ENCODE measurements at places on chromosomes 1 and 21.

DNA sequence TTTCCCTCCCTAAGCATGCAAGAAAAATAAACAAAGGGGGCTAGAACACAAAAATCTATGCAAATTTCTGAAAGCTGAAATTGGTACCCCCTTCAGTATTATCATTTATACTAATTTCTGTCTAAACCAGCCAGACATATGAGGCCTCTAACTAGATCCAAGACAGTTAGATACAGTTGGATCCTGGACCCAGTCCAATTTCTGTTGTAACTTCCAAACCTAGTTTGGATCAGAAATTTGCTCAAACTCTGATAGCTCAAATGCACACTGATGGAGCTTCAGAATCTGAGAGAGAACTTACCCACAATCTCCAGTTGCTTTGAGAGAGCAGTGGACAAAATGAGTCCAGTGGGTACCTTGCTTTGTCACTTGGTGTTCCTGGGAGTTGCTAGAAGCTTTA lies 11.9 kb downstream of the CEP350 start:
- no peak for DNase-seq

DNA sequence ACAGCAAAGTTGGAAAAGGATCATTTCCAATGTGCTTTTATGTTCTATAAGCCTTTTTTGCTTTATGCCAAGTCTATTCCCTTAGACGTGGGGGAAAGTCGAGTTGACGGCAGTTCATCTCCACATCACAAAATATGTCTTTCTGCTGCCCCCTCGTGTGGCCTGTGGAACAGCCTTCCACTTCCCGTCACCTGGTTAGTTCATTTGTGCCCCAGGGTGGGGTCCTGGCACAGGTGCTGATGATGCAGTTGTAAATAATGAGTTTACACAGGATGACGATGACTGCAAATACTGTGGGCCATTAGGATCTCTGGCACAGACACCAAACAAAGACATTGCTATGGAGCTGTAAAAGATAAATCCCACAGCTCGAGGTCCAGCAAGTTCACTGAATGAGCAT lies 10.0 kb upstream of the OTUD3 start:
- DNase-seq, result no peak

DNA sequence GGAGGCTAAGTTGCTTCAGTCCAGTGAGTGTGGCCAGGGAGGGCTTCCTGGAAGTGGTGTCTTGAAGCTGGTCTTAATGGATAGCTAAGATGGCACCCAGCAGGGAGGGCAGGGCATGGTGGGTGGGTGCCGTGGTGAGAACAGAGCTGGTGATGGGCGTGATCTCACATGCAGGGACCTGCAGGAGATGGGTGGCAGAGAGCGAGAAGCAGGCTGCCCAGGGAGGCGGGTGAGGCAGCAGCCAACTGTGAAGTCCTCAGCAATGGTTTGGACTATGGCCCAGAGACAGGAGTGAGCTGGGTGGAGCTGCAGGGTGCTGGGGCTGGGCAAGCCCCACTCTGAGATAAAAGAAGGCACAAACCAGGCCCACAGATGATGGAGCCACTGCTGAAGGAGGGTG lies 50.7 kb downstream of the UMODL1 start:
- DNase-seq, result no peak

GRCh38 chr1:114111731-114112641 lies 41.7 kb downstream of the SYT6 start:
- DNase-seq, result no peak

GRCh38 chr1:183246436-183246835 lies 60.4 kb downstream of the LAMC2 start:
- no peak for DNase-seq

DNA sequence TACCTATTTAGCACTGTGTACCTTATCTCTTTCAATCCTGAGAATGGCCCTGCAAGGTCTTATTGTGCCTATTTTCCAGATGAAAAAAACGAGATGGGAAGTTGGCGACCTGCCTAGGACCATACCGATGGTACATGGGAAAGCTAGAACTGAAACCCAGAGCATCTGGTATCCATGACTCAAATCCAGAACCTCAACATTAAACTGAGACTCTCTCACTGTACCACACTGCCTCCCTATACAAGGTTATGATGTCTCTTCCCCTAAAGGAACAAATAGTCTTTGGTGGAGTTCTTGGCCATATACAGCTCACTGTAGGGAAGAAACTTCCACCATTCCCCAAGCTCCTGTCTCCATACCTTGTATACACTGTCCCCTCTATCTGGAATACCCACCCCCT lies 110.7 kb downstream of the TNR start:
- DNase-seq, result no peak

DNA sequence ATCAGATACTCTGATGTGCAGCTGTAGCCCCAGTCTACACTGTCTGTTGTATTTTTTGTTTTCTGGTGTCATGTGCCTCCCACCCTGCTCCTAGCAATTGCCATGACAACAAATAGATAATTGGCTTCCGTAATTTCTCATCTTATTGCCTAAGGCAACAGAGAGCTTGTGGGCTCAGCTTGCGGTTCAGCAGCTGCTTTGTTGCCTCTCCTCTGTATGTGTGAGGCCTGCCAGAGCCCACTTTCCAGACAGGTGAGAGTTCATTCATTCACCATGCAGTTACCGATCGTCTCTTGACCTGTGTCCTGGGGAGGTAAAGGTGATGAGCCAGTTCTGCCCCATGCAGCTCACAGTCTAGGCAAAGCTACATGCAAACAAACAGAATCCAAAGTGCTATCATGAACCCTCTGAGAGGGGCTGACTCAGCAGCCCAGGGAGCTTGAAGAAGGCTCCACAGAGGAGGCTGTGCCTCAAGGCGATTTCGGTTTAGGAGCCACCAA lies 11.9 kb downstream of the LGALS8 start:
- DNase-seq, result no peak

DNA sequence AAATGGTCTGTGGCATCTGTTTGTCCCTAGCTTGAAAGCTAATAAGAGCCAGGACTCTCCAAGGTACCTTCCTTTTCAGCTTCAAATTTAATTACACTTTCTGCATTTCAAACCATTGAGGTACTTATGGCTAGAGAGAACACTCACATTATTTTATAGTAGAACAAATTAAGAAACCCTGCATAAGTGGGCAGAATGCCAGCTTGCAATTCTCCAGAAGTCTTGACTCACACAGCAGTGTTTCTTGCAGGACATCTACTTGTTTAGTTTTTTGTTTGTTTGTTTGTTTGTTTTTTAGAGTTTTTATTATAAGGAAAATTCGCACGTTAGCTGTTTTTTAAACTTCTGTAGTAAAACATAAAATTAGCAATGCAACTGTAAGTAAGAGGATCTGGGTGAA lies 397.2 kb downstream of the NEGR1 start:
- no peak for DNase-seq

DNA sequence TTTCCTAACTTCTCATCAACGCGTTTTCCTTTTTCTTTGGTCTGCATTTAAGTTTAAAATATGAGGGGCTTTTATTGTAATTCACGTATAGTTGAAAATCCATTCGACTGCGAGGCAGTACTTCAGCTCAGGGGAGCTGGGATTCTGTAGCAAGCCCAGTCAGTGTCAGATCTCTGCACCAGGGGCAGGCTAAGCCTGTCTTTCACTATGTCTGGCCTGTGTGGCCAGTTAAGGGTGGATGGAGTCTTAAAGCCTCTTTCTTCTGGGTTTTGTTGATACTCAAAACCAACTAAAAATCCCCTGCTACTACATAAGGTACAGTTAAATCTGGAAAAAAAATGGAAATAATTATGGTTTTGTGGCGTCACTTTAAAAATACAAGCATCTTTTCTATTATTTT lies 124.7 kb downstream of the TYW3 start:
- no peak for DNase-seq

DNA sequence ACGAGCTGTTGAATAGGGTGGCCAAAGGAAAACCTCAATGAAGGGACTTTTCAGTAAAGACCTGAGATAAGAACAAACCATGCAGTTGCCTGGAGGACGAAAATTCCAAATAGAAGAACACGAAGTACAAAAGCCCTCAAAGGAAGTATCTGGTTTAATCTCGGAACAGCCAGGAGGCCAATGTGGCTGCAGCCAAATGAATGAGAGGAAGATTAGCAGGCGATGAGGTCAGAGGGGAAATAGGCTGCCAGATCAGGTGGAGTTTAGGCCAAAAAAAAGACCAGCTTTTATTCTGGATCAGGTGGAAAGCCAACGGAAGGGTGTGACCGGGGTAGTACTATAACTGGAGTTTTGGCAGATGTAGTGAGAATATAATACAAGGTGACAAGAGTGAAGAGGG lies 43.7 kb downstream of the SRSF11 start:
- DNase-seq, result no peak

DNA sequence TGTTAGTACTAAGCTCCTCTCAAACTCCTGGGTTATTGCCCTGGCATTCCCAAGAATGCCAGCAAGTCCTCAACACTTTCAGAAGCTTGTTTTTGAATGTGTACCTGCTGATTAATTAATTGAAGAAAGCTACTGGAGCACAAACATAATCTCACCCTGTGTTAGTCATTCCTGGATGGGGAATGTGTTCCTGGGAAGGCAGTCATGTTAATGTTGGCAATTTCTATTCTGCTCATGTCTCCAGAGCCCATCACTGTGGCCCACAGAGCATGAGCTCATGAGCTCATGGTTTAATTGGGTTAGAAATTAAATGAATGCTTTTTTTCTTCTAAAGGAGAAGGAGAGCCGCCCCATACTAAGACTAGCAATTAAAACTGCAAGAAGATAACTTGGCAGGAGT lies 31.9 kb upstream of the KCNA3 start:
- DNase-seq, result no peak

GRCh38 chr1:98205291-98206017 lies 284.6 kb upstream of the DPYD start:
- DNase-seq, result no peak

DNA sequence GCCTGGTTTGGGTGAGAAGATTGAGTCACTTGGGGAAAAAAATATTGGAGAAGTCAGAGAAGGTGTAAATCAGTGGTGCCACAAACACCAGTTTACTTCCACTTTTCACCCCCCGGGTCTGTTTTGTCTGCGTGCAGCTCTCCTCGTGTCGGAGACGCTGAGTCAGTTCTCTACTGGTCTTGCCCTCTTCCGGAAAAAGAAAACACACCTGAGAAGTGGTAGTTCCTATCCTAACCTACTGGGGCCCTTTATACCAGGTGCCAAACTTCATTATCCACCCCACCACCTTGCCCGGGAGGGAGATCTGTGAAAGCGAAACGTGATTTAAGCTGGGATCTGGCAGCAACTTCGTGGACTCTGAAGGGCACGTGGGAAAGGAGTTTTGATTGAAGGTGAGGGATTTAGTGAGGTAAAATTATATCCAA lies 855 bp upstream of the IVNS1ABP start:
- no peak for DNase-seq

GRCh38 chr1:106564192-106564591 lies 492.3 kb upstream of the PRMT6 start:
- DNase-seq, result no peak

DNA sequence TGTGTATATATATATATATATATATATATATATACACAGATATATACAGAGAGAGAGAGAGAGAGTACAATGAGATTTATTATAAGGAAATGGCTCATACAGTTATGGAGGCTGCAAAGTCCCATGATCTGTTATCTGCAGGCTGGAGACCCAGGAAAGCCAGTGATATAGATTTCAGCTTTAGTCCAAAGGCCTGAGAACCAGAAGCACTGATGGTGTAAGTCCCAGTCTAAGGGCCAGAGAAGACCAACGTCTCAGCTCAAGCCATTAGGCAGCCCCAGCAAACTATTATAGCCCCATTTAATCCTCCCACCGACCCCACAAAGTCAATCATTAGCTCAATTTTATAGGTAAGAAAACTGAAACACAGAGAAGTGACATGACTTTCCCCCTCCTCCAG lies 35.0 kb upstream of the HPDL start:
- no peak for DNase-seq

DNA sequence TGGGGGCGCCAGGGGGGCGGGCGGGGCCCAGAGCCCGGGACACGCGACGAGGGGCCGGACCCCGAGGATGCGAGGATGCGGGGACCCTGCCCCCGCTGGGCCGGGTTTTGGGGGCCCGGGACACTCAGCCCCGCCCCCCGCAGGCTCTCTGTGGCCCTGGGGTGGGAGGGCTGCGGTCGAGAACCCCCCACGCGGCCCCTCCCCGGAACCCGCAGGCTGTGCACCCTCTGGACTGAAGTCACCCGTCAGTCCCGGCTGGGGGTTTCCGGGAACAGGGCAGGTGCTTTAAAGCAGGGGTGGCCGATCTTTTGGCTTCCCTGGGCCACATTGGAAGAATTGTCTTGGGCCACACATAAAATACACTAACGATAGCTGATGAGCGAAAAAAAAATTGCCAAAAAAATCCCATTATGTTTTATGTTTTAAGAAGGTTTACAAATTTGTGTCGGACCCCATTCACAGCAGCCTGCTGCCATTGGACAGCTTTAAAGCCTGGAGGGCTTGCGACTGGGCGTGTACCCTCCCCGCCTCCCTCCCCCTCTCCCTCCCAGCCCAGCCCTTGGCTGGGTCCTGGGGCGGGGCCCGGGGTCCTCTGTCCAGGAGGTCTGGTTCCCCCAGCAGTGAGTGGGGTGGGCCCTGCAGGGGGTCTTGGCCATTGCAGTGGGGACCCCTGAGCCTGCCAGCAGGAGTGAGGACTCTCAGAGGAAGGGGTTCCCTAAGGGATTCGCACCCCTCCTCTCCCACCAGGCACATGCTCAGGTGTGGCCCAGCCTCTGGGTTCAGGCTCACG lies 21.6 kb upstream of the C1orf159 start:
- DNase-seq, result no peak

GRCh38 chr1:37415611-37416244 lies 58.7 kb upstream of the ZC3H12A start:
- DNase-seq, result no peak

DNA sequence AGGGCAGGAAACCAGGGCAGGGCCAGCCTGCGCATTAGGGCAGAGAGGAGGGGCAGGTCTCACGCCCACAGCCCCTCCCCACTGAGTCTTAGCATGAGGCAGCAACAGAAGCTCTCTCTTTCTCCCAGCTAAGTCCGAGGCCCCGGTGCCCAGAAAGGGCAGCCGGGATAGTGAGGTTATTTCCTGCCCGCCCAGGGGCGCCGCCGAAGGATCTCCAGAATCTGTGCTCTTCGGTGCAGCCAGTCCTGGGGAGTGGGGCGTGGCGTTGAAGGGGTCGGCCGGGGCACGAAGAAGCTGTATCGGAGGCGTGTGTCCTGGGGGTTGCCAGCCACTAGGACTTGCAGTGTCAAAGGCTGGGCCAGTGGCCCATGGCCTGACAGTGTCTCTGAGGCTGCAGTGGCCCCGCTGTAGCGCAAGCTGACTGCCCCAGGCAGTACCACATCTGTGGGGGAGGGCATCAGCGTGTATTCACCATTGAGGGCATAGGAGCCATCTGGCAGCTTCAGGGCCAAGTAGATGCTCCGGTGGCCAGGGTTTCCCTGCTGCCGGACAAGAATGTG lies 7.8 kb downstream of the ADAMTS4 start:
- no peak for DNase-seq

- DNase-seq, result no peak
These were observed 70.8 kb downstream of the SCCPDH start for GRCh38 chr1:246794828-246795671.

GRCh38 chr1:27011058-27011764 lies 1.4 kb downstream of the TENT5B start:
- peak; percentile 86 for DNase-seq

DNA sequence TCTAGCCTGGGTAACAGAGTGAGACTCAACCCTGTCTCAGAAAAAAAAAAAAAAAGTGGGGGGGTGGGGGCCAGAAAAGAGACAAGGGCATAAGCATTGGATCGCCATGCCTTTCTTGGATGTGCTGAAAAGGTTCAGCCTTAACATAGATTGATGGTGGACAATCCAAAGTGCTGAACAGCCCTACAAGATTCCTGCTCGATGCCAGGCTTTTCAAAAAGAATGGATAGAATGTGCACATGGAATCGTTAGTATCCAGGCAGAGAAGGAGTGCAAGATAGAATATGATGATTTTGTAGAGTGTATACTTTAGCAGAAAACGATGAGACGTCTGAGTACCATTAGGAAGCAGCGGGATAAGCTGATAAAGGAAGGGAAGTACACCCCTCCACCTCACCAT lies 10.9 kb upstream of the COA7 start:
- no peak for DNase-seq
